Ureter (tissue), 1 donor: ENCODE measurements at places on chromosomes 1 and 21. TPM values are rescaled to one million over a fixed set of nuclear protein-coding genes. Genes with fewer than 3 reads are reported as not detected.
A peak's percentile ranks its signal among the peaks of the same experiment; 100 is the strongest.

DNA sequence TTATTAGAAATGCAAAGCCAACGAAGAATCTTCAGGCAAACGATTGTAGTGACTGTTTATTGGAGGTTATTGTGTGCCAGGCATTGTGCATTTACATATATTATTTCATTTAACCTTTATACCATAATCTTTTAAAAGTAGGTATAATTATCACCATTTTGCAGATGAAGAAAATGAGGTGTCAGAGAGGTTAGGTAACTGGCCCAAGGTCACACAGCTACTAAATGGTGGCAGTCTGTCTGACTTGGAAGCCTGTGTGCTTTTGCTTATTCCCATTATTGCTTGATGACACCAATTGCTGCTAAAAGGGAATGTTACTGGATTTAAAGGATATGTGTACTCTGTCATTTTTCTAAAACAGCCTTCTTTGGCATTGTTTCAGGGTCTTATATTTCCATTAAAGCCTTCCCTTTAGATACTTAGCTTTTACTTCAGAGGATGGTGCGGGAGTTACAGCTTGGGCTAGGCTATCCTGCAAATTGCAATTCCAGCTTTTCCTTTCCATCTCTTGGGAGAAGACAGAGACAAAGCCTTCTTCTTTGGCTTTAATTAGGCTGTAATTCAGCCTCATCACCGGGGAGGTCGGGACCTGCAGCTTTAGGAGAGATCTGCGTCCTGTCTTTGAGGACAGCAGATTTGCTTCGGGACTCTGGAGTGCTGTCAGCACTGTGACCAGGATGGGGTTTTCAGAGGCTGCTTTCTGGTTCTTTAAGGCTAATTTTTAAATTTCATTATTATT lies 37.4 kb upstream of the ERRFI1 start:
- no peak for DNase-seq

DNA sequence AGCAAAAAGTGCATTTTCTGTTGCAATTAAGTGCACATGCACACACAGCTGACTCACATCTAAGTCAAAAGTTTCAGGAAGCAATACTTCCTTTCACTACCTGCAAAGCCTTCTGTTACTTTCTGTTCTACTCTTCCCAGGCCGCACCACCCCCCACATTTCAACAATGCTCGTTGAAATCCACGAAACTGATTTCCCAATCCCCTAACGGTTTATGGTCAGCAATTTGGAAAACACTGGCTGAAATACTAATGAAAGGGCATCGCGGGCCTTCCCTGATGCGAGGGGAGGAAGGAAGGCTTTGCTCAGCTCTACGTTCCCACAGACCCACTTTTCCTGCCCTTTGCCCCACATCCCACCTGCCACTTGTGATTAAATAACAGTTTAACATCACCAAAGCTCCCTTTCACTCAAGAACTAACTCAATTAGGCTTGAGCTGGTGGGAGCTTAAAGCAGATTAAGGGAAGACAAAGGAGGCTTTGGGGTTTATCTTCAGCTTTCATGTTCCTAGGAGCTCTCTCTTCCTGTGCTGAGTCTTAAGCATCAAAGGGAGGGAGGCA lies 243.2 kb upstream of the RAB4A start:
- peak; percentile 77 for DNase-seq

- no peak for DNase-seq
These were observed 5.8 kb upstream of the IKBKE start for GRCh38 chr1:206464456-206464964.

- peak; percentile 38 for DNase-seq
These were observed 15.4 kb downstream of the AMPD2 start for GRCh38 chr1:109634771-109635750.

DNA sequence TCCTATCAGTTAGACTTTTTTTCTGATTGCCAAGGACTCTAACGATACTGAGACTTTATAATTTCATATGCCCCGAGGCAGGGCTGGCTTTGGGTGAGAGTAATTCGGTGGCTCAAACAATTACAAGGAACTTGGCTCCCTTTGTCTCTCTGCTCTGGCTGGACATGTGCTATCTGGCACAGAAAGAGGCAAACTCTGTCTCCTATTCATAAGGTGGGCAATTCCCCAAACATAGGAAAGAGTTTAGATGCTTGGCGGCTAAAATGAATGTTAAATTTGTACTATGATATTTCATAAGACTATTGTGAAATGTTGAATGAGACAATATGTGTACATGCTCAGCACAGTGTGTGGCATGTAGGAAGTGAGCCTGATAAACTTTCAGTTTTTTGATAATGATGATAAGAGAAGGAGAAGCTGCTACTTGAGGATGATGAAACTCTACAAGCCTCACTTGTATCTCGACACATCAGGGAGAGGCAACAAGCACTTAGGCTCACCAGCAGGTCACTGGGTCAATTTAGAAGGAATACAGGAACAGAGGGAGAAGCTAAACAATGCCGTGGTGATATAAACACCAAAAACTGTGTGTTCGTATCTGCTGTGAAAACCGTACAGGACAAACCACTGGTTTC lies 12.6 kb upstream of the NTPCR start:
- DNase-seq, result no peak

GRCh38 chr1:19087737-19088594 lies 122.1 kb downstream of the UBR4 start:
- no peak for DNase-seq

- no peak for DNase-seq
These were observed 70.2 kb upstream of the DYNLT5 start for GRCh38 chr1:66682106-66682505.

DNA sequence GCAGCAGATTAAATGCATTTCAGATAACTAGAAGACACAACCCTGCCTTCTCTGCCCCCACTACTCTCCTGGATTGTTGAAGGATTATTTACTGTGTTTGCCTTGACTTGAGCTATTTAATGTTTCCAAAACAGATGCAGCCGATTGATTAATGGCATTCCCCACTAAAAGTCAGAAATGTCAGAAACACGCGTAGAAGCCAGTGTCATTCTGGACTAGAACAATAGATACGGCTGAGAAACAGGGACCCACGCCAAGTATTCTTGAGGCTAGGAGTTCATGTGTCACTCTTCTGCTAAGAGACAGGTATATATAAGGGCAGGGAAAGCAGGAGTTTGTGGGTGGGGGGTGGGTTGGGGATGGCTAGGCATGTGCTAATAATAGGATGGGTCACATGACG lies 366.7 kb upstream of the PROX1 start:
- DNase-seq, result no peak

DNA sequence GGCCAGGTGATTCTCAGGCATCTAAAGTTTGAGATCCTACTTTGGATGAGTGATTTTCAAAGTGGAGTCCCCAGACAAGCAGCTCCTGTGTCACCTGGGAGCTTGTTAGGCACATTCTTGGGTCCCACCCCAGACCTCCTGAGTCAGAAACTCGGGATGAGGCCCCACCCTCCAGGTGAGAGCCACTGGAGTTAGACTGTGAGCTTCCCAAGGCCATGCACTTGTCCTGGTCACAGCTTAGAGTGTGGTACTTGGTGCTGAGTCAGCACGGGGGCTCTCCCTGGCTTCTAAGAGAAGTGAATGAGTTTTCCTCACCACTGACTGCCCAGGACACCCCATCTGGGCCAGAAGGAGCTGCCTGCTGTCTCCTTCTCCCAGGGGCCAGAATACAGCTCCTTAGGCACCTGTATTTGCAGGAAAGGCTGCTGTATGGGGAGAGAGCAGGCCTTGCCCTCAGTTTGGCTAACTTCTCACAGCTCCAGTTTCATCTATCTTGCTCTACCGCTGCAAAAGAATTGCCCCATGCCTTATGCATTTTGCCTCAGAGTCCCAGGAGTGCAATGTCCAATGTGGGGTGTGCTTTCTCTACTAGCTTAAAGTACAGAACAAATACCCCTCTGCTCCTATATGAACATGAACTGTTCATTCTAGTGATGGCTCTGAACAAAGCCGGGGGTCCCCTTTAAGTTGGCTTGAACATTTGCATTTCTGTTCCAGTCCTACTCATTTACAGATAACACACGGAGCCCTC lies 98.1 kb downstream of the PSMG1 start:
- DNase-seq, result no peak

Gene PADI3
- 65.3 TPM for total RNA-seq

DNA sequence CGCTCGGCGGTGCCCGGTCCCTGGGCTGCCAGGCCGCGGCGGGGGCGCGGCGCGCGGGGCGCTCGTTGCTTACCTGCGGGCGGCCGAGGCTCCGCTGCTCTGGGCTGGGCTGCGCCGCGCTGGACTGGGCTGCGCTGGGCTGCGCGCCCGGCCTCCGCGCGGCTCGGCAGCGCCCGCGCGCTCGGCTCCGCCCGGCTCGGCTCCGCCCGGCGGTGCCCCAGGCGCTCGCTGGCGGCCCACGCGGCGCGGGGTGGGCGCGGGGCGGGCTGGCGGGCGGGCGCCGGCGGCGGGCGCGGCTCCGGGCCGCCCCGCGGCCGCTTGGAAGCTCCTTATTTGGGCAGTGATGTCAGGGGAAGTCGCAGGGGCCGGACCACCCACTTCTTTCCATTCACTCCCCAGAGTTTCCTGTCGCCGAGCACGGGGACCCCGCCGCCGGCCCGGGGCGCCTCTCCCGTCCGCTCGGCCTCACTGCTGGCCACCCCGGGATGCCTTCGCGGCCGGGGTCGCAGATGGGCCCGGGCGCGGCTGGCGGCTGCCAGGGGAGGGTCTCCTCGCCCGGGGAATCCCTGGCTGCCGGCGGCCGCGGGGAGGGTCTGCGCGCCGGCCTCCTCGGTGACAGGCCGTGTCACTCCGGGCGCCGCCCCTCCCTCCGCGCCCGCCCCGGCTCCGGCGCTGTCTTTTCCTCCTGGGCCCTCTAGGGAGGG lies 177.7 kb upstream of the EDN2 start:
- peak; percentile 73 for DNase-seq

GRCh38 chr1:160284220-160284781 lies 632 bp downstream of the PEX19 start:
- DNase-seq, result peak; percentile 57

Gene ASCL5
- not detected for total RNA-seq

GRCh38 chr1:11787251-11787803 lies 18.4 kb downstream of the MTHFR start:
- peak; percentile 80 for DNase-seq

Gene CNR2
- total RNA-seq, result not detected

DNA sequence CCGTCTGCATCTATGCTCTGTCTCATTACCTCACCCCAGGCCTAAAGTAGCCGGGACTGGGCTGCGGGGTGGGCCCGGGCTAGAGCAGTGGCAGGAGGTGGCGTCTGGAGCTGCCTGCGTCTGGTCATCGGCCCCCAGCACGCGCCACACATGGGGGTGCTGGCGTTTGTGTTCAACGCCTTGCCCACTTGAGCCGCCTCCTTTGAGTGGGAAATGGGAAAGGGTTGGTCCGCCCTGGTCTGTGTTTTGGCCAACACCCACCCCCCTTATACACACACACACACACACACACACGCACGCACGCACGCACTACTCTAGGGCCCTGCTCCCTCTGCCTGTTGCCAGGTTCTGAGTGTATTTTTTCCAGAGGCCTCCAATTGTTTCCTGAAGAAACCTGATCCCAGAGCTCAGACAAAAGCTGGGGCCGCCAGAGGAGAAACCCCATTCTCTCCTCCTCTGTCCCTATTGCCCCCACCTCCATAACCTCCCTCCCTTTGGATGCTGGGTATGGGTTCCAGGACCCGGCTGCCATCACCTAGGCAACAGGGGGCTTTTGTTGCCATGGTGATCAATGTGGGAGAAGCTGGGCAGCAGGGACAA lies 10.1 kb downstream of the VANGL2 start:
- DNase-seq, result no peak

DNA sequence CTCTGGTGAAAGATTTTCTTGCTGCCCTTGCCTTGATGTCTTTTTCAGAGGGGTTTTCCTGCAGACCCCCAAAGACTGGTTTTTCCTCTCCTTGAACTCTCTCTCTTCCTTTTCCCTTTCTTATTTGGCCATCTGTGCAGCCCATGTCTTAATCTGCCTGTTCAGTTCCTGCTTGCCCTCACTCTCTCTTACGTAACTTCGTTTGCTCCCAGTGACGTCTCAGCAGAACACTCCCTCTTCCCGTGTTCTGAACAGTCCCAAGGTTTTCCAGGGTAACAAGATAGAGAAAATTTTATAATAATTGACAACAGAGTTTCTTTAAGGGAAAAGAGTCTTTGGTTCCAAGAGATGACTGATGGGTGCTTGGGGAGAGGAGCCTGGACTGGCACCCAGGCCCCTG lies 109.1 kb upstream of the LMO4 start:
- no peak for DNase-seq

DNA sequence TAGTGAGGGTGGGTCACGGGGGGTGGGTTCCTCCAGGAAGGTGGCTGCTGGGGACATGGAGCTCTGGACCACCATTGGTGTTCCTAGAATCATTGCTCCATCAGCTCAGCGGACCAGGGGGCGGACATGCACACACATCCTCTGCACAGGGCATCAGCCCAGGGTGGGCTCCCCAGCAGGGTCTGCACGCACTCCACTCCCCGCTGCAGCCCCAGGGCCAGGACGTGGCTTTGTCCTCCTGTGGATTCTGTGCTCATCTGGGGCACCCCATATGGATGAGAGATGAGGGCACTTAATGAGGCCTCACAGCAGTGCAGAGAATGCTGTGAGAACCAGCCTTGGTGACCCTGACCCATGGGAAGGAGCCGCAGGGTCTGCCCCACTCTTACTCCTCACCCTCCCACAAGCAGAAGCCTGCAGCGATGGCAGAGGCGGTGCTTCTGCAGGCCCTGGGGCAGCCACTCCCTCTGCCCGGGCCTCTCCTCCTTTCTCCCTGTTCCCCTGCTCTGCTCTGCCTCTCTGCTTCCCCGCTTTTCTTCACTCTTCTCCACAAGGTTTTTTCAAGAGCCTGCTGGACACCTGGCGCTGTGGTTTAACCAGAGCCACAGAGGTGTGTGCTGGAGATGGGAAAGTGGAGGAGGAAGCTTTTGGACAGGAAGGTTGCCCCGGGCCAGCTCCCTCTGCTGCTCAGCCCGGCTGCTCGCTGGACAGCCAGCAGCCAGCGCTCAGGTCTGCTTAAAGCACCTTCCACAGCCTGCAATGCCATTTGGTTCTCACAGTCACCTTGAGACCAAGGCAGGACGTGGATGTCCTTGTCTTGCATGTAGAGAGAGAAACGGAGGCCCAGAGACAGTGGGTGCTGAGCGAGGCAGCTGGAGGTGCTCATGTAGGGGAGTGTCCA lies 26.3 kb upstream of the PCBP3 start:
- no peak for DNase-seq

Gene CD2
- total RNA-seq, result 7.1 TPM

Gene TBX19
- total RNA-seq, result 2.3 TPM

DNA sequence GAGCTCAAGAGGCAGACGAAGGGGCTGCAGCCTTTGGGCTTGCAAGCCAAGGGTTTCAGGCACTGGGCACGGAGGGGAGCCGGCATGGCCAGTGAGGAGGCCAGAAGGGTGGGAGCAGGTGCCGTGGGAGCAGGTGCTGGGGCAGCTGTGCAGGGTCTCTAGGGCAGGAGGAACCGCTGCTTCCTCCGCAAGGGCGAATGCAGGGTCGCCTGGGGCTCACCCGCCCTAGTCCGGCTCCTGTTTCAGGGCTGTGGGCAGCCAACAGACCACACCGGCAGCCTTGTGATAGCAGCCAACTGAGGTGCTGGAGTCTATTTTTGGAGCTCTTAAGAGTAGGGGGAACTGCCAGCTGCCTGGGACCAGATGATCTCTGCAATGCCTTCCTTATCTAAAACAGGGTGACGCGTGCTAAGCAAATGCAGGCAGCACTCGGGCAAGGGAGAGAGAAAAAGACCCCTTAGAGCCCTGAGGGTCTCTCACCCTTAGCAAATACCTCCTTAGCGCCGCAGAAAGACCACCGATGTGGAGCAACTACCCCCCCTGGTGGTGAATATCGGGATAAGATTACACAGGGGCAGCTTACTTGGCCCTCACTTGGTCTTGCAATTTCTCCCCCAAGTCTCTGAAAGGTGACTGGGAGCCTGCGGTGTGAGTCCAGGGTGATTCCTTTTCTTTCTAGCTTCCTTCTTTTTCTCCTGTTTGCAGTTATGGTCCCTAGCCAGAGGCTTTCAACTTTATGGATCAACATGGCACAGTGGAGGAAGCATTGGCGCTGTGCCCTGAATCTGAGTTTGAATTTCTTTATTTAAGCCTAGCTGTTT lies 20.7 kb upstream of the MAPKAPK2 start:
- DNase-seq, result peak; percentile 67
